T-helper 1 cell treated with Interleukin-12 subunit alpha and Interleukin-12 subunit beta and Interleukin-4 antibody, amounts not matched to agents 30 ng/mL and 1 ng/mL, for 36 hours (primary cell): ENCODE measurements at places on chromosomes 2 and 18. TPM values are rescaled to one million over a fixed set of nuclear protein-coding genes. Genes with fewer than 3 reads are reported as not detected.

The LOXL3 gene
- total RNA-seq, result 0.78 and 0.98 TPM in 2 replicates

The MOCOS gene
- total RNA-seq, result 0.17 TPM in 2 replicates

The CD8A gene
- total RNA-seq, result 2.4 and 2.6 TPM in 2 replicates

The CCDC121 gene
- total RNA-seq, result 1.0 and 2.2 TPM in 2 replicates

The POLR1A gene
- total RNA-seq, result 47.8 and 50.1 TPM in 2 replicates

The ALKAL2 gene
- 0.68 and 1.1 TPM in 2 replicates for total RNA-seq

The GCKR gene
- total RNA-seq, result not detected in 2 replicates

The EVA1A gene
- not detected in 2 replicates for total RNA-seq

The FTCDNL1 gene
- total RNA-seq, result 0.71 and 1.0 TPM in 2 replicates

The CYP26B1 gene
- total RNA-seq, result not detected in 2 replicates

The IFIH1 gene
- total RNA-seq, result 90.5 and 94.0 TPM in 2 replicates

The CYP27C1 gene
- not detected in 2 replicates for total RNA-seq

The DLGAP1 gene
- total RNA-seq, result 0.44 and 0.86 TPM in 2 replicates

The CREG2 gene
- total RNA-seq, result 0.24 and 0.25 TPM in 2 replicates

The CNGA3 gene
- not detected in 2 replicates for total RNA-seq

The RAB6C gene
- not detected in 2 replicates for total RNA-seq

The PPP1R7 gene
- total RNA-seq, result 113 and 116 TPM in 2 replicates

The STK36 gene
- 16.6 and 17.6 TPM in 2 replicates for total RNA-seq

The CPS1 gene
- 0.34 and 0.61 TPM in 2 replicates for total RNA-seq

The ASXL3 gene
- not detected in 2 replicates for total RNA-seq

The FABP1 gene
- not detected in 2 replicates for total RNA-seq

The SPAG16 gene
- total RNA-seq, result 6.5 and 9.0 TPM in 2 replicates

The FKBP1B gene
- 0.66 and 1.4 TPM in 2 replicates for total RNA-seq

The PTPRN gene
- not detected in 2 replicates for total RNA-seq

The KCNS3 gene
- not detected in 2 replicates for total RNA-seq

The SERPINB10 gene
- total RNA-seq, result not detected in 2 replicates

The CRYGC gene
- not detected in 2 replicates for total RNA-seq

The FEV gene
- not detected in 2 replicates for total RNA-seq

The SERPINB4 gene
- not detected in 2 replicates for total RNA-seq

The TMEFF2 gene
- not detected in 2 replicates for total RNA-seq

The CCDC102B gene
- 2.5 and 3.4 TPM in 2 replicates for total RNA-seq

The IHH gene
- total RNA-seq, result 0.17 TPM in 1 of 2 replicates, not detected in the other

The EFHD1 gene
- 0.86 and 1.3 TPM in 2 replicates for total RNA-seq

The LRATD1 gene
- total RNA-seq, result not detected in 2 replicates

The CHST9 gene
- not detected in 2 replicates for total RNA-seq

The OR6B2 gene
- total RNA-seq, result not detected in 2 replicates

The GALM gene
- 52.4 and 57.6 TPM in 2 replicates for total RNA-seq

The MROH2A gene
- not detected in 2 replicates for total RNA-seq

The SH3BP4 gene
- 0.07 and 0.12 TPM in 2 replicates for total RNA-seq

The TEKT4 gene
- 0.39 and 0.64 TPM in 2 replicates for total RNA-seq

The GPR45 gene
- total RNA-seq, result not detected in 2 replicates

The IER3IP1 gene
- total RNA-seq, result 12.6 and 13.2 TPM in 2 replicates

The UGT1A3 gene
- total RNA-seq, result not detected in 2 replicates

The UBXN2A gene
- 9.7 and 11.6 TPM in 2 replicates for total RNA-seq

The AQP12A gene
- total RNA-seq, result not detected in 2 replicates

The SFTPB gene
- total RNA-seq, result not detected in 2 replicates

The EVX2 gene
- not detected in 2 replicates for total RNA-seq

The KCNG2 gene
- total RNA-seq, result not detected in 2 replicates

The ARL5A gene
- total RNA-seq, result 39.6 and 43.5 TPM in 2 replicates

The SIX2 gene
- not detected in 2 replicates for total RNA-seq

The KIAA1328 gene
- total RNA-seq, result 8.6 and 8.8 TPM in 2 replicates

The DQX1 gene
- total RNA-seq, result 0.47 and 0.56 TPM in 2 replicates

The IL1F10 gene
- not detected in 2 replicates for total RNA-seq

The CROCC2 gene
- not detected in 2 replicates for total RNA-seq

The POTEF gene
- total RNA-seq, result not detected in 2 replicates

The GALNT14 gene
- 0.17 and 0.27 TPM in 2 replicates for total RNA-seq

The FAP gene
- 0.17 and 0.76 TPM in 2 replicates for total RNA-seq

The RIT2 gene
- total RNA-seq, result not detected in 2 replicates

The KYNU gene
- total RNA-seq, result not detected in 2 replicates
